ENCODE measurements at places on chromosomes 2 and 18. TPM values are rescaled to one million over a fixed set of nuclear protein-coding genes. Genes with fewer than 3 reads are reported as not detected.

Gene MEP1B
- not detected for total RNA-seq

Gene TLX2
- 6.6 TPM for total RNA-seq

Gene ANKRD29
- 32.9 TPM for total RNA-seq

Gene RFTN2
- 10.8 TPM for total RNA-seq

Gene ANKRD30BL
- total RNA-seq: 1.2 TPM

Gene CAPN14
- 4.7 TPM for total RNA-seq

Gene COL3A1
- 123 TPM for total RNA-seq

Gene NAB1
- total RNA-seq: 78.6 TPM

Gene CYP27C1
- 3.2 TPM for total RNA-seq

Gene AKAIN1
- not detected for total RNA-seq

Gene ALS2
- total RNA-seq: 9.3 TPM

Gene FER1L5
- total RNA-seq: 0.74 TPM

Gene DGUOK
- 52.3 TPM for total RNA-seq

Gene EPHA4
- 24.1 TPM for total RNA-seq

Gene UPP2
- not detected for total RNA-seq

Gene REL
- total RNA-seq: 29.0 TPM

Gene AMER3
- total RNA-seq: not detected

Gene EDAR
- 0.74 TPM for total RNA-seq

Gene IL37
- not detected for total RNA-seq

Gene IL18RAP
- total RNA-seq: 5.9 TPM

Gene CYP1B1
- total RNA-seq: 88.9 TPM

Gene ANO7
- total RNA-seq: 0.98 TPM

Gene SKA1
- total RNA-seq: 0.74 TPM

Gene SOWAHC
- total RNA-seq: 25.5 TPM

Gene ALLC
- total RNA-seq: not detected

Gene ZEB2
- 63.6 TPM for total RNA-seq

Gene PROM2
- total RNA-seq: 70.5 TPM

Gene KATNAL2
- 5.2 TPM for total RNA-seq

Gene FTCDNL1
- total RNA-seq: 2.5 TPM

Data from vagina (tissue), 2 donors.